ENCODE measurements at places on chromosomes 4 and X. TPM values are rescaled to one million over a fixed set of nuclear protein-coding genes. Genes with fewer than 3 reads are reported as not detected.

The RPL34 gene
- 2,370 TPM for total RNA-seq

The BRS3 gene
- total RNA-seq: not detected

The TENM3 gene
- total RNA-seq: 57.4 TPM

The IQSEC2 gene
- total RNA-seq: 2.2 TPM
